ENCODE measurements at places on chromosomes 1 and 21.

GRCh38 chr1:119727991-119728390 lies 16.3 kb downstream of the PHGDH start:
- no peak for DNase-seq

DNA sequence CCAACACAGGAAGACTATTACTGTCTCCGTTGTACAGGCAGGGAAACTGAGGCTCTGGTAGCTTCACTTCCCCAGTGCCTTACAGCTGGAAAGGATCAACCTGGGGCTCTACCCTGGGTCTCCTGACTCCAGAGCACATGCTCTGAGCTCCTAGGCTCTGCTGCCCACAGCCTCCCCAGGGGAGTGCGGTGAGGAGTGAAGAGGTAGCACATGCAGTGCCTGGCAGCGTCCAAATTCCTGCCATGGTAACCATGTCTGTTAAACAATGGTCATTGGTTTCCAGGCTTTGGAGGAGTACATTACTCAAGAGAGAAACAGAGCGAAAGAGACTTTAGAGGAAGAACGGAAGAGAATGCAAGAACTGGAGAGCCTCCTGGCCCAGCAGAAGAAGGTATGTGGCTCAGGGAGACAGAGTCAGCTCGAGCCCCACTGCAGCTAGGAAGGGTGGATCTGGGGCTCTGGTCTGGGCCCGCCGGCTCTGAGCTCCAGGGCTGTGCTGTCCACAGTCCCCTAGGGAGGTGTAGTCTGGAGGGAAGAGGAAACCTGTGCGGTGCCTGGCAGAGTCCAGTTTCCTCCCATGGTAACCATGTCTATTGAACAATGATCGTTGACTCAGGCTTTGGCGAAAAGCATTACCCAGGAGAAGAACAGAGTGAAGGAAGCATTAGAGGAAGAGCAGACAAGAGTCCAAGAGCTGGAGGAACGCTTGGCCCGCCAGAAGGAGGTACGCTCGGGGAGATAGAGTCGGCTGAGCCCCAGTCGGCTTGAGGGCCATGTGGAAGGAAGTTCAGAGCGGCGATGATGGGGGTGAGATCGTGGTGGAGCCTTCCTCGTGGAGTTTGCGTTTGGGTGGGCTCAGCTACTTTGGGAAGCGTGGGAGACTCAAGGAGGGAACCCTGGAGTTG lies 64.6 kb upstream of the EFHD2 start:
- DNase-seq, result no peak

DNA sequence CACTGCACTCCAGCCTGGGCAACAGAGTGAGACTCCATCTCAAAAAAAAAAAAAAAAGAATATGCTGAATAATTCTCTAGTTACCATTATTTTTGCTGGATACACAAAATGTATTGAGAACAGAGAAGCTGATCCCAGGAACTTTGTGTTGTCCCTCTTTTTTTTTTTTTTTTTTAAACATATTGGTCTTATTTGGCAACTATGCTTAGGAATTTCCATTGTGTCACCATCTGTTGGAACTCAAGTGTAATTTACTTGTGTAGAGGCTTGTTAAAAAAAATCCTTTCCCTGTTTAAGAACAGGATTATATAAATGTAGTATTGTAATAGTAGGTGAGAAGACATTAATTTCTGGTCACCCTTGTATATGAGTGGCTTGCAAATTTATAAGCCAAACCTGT lies 28.6 kb downstream of the CAMSAP2 start:
- DNase-seq, result no peak

GRCh38 chr1:184156521-184157393 lies 105.2 kb downstream of the TSEN15 start:
- no peak for DNase-seq

- DNase-seq, result no peak
Observed at GRCh38 chr1:208053661-208054060, 142.7 kb upstream of the CD34 start.

DNA sequence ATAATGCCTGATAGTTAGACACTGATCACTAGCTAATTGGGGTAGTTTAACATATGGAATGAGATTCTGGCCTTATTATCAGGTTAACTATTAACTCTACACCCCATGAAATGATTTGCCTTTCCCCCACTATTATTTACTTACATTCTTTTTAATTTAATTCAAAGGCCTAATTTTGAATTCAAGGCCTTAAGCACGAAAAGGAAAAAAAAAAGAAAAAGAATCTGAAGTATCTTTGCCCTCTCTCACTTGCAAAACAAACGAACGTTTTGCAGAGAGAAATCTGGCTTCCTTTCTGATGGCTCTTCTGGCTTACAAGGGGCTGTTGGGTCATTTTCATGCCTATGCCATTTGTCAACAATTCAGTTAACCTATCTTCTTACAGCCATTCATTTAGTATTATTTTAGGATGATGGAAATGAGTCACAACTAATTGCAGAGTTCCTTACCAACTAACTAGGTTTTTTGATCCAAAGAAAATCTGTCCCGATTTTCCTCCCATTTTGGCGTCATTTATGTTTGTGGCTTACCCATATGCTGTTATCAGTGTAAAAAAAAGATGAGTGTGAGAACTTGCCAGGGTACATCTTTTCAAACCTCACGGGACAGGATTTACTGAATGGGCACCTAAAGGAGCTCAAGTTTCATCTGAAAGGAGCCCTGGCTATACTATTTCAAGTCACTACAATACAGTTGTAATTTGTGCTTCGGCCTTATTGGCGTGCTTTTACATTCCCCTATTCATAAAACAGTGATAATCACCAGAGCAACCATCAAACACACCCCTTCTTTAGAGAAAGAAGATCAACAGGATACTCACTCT lies 1.9 kb upstream of the ERRFI1 start:
- no peak for DNase-seq

DNA sequence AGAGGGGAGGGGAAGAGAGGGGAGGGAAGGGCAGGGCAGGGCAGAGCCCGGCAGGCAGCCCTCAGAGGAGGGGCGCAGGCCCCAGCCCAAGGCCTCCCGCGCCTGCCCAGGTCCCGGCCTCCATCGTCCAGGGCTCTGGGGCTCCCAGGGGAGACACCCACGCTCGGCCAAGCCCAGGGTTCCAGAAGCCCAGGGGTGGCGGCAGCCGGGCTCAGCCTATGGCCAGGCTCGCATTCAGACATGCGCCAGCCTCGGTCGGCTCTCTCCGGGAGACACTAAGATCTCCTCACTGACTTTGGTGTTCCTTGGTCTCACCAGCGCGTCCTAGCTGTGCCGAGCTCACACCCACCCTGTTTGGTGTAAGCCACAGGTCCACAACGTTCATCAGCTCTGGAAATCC lies 7.1 kb upstream of the ANKRD65 start:
- DNase-seq, result no peak

DNA sequence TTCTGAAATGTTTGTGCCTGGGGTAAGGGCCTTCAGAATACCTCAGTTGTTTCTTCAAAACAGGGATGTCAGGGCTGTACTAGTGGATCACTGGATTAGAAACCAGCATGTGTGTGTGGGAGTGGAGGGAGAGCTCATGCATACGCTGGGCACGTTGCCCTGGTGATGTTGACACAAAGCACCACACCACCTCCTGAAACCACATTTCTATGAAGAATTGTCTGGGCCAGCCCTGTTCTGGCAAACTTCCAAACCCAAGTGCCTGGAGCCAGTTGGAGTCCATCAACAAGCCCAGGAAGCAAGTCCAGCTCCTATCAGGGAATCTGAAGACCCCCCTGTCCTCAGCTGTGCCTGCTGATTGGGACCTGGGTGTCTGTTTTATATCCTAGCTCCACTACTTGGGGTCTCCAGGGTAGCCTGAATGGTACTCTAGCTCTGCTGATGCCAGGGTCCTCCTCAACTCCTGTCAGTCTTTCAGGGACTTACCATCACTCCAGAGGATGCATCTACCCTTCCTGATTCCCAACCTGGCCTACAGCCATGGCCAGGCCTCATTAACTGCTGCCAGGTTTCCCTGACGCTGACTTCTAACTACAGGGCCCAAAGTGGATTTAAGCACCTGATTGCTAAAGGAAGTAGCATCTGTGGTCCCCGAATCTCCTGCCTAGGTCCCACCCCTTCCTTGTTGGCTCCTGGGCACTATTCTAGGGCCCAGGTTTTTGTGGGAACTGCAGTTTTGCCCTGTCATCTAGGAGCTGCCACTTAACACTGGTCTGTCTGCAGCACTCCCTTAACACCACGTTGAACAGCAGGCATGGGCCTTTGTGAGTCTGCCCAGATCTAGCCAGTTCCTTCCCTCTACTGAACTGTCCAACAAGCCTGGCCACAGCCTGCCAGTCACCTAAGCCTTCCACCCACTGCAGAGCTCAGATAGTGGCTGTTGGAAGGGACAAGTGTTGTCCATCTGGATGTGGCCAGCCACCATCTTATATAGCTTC lies 45.5 kb downstream of the LPAR3 start:
- DNase-seq, result peak; percentile 78

DNA sequence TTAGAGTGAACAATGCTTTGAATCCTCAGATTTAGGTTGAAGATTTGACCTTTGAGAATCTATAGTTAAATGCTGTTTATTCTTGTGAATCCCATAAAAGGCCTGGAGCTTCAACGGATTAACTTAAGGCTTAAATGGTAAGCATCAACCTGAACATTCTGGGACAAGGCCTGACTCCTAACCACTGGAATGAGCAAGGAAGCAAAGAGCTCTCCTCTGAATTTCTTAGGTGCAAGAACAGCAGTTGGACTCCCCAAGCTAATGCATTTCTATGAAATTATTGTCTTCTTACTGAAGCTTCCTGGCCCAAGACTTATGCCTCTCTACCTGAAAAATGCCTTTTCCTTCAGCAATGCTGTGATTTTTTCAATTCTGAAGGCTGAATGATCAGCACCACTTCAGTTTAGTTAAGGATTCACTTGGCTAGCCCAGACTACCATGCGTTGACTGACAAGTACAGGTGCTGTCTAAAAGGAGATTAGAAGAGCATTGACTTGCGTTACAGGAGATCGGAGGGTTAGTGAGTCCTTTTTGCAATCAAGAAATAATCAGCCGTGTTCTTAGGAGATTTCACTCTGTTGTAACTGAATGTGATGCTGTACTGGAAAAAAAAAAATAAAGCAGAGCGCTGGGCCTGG lies 178.5 kb downstream of the ZC3H11B start:
- DNase-seq, result no peak

DNA sequence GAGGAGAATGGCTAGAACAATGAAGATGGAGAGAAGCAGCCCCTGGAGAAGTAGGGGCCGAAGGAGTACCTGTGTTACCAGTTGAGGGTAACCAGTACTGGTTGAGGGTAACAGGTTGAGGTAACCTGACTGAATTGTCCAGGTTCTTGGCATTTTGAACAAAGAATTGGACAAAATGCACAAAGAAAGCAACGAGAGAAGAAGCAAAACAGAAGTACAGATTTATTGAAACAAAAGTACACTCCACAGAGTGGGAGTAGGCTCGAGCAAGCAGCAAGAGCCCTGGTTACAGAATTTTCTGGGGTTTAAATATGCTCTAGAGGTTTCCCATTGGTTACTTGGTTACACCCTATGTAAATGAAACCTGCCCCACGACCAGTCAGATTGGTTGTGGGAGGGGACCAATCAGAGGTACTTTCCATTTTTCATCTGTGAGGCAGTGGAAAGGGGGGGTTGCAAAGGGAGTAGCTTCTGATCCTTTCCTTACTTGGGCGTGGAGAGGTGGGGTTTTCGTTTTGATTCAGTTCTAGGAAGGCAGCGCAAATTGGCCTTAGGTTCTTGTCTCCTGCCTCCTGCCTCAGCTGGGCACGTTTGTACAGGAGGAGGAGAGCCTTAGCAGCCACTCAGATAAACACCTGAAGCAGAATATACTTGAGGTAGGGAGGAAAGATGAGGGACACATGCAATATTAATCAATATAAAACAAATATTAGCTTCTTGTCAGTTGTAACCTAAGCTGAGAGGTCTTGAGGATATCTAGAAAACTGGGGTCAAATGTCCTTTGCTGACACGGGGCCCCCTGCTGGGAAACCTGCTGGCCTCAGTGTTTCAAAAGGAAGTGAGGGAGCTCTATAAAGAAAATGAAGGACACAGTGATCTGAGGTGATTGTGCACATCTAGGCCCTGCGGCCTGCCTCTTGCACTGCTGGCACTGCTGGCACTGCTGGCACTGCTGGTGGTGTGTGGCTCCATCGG lies 14.3 kb upstream of the LSM10 start:
- DNase-seq, result peak; percentile 40

DNA sequence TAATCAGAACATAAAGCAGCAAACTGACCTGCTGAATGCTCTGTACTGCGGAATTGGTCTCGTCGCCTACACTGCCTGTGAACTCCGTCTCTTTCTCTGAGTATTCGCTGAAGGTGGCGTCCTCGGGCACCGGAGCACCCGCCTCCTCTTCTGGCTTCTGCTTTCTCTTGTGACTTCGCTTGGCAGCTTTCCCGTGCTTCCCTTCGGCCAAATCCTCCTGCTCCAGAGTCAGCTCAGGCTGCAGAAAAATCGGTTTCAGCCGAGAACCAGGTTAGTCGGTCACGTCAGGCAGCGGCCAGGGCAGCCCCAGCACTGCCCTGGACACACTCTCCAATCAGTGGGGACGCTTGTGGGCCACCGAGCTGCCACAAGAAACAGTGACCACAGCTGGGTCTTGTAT lies 35.8 kb upstream of the RIPK4 start:
- DNase-seq, result peak; percentile 81

GRCh38 chr1:34149501-34149900 lies 15.5 kb downstream of the CSMD2 start:
- DNase-seq, result no peak

- no peak for DNase-seq
Observed at GRCh38 chr21:31710586-31710985, 21.3 kb downstream of the SCAF4 start.

DNA sequence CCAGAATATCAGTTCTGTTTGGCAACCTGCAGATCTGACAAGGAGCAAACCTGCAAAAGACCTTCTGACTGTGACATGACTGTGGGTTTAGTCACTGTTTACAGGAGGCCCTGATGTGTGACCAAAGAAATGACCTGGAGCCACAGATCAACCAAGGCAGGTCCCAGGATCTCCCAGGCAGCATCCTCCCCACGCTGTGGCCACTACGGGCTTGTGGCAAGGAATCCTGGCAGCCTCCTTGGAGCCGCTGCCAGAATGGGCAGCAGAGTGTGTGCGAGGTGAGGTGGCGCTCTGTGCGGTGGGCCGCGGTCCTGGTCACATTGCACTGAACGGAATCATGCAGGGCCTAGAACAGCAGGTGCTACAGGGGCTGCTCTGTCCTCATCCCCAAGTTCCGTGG lies 15.9 kb downstream of the MCM3AP start:
- no peak for DNase-seq

DNA sequence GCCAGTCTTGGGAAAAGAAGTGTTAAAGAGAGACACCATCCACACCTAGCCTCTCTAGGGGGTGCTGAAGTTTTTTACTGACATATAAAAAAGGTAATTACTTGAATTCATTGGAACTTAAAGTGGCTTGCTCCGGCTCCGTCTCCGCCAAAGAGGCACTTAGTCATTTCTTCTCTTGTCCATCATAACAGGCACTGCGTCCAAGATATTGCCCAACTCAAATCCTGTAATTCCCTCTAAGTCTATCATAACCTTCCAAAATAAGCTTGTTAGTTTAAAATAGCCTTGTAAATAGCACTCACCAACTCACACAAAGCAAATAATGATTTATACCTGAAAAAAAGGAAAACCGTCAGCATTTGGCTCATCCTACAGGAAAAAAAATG lies 160.5 kb downstream of the ZBTB18 start:
- no peak for DNase-seq

GRCh38 chr1:14732728-14733047 lies 134.2 kb downstream of the KAZN start:
- no peak for DNase-seq

GRCh38 chr1:2800664-2801045 lies 838 bp downstream of the TTC34 start:
- DNase-seq, result no peak

GRCh38 chr1:211708006-211708405 lies 32.6 kb upstream of the NEK2 start:
- DNase-seq, result no peak
